ENCODE measurements at places on chromosomes 1 and 21.

- no peak for DNase-seq
Observed at GRCh38 chr1:243792891-243793290, 57.2 kb downstream of the AKT3 start.

GRCh38 chr1:171828794-171829193 is 12.5 kb upstream of the DNM3 start:
- no peak for DNase-seq

- DNase-seq, result no peak
Observed at GRCh38 chr21:42214921-42215320, 4.0 kb upstream of the ABCG1 start.

- no peak for DNase-seq
Observed at GRCh38 chr1:199735660-199736059, 291.9 kb upstream of the NR5A2 start.

DNA sequence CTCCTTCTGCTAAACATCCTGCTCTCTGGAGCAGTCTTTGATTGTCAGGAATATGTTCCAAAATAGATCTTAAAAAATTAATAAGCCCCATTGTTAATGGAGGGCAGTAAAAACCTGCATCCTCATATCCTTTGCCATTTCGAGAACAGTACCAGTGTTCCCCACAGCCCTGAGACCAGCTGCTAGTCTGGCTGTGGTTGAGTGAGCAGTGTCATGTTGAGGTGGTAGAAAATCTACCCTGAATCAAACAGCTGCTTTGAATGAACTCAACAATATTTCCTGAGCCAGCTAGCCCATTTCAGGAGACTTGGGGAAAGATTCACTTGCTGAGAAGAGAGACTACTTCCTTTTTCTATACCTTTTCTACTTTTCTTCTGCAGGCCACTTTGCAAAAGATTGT is 24.4 kb downstream of the FABP3 start:
- peak; percentile 80 for DNase-seq

GRCh38 chr1:47181955-47182675 is 7.7 kb downstream of the PDZK1IP1 start:
- no peak for DNase-seq

GRCh38 chr1:106861110-106861509 is 195.4 kb upstream of the PRMT6 start:
- no peak for DNase-seq

GRCh38 chr1:30219675-30220074 is 503.7 kb downstream of the MATN1 start:
- DNase-seq, result no peak

- no peak for DNase-seq
Observed at GRCh38 chr1:228753786-228754360, 18.6 kb downstream of the RHOU start.

DNA sequence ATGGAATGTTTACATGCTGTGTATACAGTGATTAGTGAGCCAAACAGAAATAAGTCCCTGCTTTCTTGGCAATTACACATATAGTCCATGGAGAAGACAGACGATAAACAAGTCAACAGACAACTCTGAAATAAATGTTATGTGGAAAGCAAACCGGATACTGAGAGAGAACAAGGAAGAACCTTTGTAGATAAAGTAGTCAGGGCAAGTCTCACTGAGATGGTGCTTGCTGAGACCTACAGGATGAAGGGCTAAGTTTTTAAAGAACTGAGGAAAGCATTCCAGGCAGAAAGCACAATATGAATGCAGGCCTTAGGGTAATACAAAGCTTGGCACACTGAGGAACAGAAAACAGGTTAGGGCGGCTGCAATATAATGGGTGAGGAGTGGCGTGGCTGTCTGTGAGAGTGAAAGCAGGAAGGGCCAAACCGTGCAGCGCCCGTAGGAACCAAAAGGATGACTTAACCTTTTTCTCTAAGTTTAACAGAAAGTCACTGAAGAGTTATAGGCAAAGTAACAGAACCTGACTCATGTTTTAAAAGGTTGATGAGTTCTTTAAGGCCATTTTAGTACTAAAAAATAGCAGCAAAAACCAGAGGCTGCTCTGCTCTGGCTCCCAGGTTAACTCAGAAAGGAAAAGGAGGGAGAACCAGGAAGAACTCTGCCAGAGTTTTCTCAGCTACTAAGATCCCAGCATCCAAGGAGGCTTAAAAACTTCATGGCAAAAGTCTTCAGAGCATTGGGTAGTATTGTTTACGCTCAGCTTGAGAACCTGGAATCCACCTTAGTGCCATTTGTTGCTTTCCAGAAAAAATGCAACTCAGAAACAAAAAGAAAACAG is 8.7 kb upstream of the TTF2 start:
- DNase-seq, result no peak

DNA sequence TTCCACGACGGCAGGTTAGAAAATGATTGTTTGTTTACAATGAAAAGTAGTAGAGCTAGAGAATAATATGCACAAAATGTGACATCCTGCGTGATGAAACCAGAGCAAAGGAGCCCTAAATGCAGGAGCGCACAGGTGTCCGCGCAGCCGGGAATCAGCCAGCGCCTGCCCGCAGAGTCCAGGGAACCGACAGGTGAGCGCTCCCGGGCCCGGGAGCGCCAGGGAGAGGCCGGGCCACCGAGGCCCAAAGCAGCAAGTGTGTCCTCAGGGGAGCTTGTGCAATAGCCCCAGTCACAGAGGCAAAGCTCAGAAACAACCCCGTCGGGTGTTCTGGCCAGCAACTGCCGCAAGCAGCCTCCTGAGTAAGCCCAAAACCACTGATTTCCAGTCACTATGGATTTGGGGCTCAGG is 789 bp upstream of the GALE start:
- no peak for DNase-seq

- no peak for DNase-seq
Observed at GRCh38 chr1:226100436-226101391, 38.2 kb downstream of the H3-3A start.

DNA sequence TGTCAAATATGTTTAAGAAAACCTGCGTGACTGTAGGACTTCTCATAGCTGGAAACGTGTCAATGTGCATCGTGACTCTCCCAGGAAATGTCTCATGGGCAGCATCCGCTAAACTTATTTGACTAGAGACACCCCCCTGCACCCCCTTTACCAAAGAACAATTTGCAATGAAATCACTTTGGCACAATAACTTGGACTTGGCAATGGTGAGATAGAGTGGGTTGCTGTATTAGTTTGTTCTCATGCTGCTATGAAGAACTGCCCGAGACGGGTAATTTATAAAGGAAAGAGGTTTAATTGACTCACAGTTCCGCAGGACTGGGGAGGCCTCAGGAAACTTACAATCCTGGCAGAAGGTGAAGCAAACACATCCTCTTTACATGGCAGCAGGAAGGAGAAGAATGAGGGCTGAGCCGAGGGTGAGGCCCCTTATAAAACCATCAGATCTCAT is 13.8 kb downstream of the CLDN14 start:
- no peak for DNase-seq

DNA sequence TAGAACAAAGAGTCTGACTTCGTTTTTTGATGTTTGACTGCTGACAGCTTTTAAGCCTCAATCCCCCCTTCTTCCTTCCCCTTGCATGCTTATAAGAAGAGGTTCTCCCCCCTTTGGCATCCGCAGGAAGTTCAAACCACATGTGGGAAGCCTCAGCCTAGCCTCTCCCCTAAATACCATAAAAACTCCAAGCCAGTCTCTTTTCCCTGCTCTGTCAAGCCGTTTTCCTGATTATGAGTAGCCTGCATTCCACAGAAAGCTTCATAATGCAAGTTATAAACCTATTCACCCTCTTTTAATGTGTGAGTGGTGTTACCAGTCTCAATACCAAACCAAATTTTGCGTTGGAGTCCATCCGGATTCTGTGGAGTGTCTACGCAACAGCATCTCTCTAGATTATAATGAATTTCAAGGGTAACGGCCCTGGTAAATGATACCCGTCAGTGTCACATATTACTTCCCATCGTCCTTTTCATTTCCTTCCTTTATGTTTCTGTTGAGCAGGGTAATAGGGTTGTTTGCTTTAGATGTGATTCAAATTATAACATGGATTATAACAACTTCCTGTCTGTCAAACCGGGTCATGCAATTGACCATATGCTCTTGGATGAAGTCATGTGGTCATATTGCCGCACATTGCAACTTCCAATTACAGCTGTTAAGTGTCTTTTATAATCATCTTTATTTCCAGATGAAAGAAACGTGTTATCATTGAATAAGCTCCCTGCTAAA is 717.5 kb downstream of the RWDD3 start:
- DNase-seq, result no peak

DNA sequence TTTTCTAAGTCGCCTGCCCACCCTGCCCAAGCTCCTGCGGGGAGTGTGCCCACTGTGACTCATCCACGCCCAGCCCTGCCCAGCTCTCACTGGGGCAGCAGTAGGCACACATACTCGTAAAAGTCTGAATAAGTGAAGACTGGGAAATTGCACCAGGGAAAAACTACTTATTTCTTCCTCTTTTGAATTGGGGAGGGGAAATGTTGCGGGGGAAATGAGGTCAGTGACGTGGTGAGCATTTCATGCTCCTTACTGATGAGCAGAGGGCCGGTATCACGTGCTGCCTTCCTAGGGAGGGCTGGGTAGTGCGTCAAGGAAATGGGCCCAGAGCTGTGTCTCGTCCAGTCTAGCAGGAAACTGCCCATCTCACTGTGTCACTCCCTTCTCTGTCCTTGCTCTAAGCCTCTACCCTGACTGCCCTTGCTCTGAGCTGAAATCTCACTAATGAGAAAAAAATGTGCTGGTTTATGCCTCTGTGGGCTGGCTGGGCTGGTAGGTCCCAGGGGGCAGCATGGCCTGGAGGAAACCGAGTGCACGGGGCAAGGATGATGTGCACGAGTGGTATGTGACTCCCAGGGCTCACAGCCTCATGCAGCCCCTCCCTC is 13.5 kb upstream of the TNFRSF1B start:
- DNase-seq, result peak; percentile 64

DNA sequence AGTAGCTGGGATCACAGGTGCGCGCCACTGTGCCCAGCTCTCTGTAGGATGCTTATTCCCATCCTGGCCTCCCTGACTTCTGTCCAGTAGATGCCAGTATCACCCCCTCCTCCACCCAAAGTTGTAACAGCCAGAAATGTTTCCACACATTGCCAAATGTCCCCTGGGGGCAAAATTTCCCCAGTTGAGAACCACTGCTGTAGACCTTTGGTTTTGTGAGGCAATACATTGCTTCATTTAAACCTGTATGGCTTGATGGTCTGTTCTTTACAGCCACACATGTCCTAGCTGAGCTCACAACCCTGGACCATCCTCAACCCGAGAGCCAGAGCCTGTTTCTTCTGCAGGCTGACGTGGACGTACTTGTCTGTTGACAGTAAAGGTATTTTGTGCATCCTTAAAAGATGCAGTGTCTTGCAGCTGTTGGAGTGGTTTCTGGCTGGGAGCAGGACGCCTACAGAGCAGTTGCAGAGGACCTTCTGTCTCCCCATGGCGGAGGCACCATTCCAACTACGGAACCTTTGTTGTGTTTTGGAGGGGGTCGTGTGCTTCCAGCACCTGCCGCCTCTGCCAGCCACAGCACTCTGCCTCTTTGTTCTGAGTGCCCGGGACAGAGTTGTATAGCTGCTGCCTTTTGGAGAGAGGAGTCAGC is 26.6 kb downstream of the DOP1B start:
- DNase-seq, result no peak

DNA sequence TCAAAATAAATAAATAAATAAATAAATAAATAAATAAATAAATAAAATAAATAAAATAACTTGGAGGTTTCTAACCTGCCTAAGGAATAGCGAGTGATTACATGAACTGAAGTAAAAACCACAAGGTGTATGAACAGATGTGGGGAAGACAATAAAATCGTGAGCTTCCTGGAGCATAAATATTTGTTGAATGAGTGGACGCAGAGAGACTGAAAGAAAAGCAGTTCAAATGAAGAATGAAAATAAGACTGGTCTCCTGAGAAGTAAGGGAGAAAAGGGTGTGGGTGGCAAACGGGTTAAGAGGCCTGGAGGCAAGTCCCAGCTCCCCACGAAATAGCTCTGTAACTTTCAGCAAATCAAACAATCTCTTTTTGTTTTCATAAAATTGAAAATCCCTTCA is 33.6 kb downstream of the CHML start:
- no peak for DNase-seq

GRCh38 chr1:84701376-84701775 is 11.1 kb upstream of the SSX2IP start:
- no peak for DNase-seq

GRCh38 chr1:27979151-27979858 is 19.5 kb downstream of the XKR8 start:
- peak; percentile 76 for DNase-seq

DNA sequence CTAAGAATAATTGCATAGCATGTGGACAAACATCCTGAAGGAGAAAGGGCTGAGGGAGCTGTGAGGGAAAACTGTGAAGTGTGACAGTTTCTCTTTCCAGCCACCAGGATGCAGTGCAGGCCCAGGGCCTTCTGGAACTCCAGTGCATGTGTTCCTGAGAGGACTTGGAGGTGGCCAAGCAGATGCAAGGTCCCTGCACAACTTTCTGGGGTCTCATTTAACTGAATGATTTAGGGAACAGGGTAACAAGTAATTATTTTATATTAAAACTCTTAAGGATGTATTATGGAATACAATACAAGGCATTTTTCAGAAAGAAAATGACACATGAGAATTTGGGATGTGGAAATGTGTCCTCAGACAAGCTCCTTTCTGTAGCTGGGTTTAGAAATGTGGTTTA is 61.2 kb upstream of the MCOLN3 start:
- peak; percentile 44 for DNase-seq

GRCh38 chr1:33502726-33503125 is 30.3 kb downstream of the ZSCAN20 start:
- no peak for DNase-seq

DNA sequence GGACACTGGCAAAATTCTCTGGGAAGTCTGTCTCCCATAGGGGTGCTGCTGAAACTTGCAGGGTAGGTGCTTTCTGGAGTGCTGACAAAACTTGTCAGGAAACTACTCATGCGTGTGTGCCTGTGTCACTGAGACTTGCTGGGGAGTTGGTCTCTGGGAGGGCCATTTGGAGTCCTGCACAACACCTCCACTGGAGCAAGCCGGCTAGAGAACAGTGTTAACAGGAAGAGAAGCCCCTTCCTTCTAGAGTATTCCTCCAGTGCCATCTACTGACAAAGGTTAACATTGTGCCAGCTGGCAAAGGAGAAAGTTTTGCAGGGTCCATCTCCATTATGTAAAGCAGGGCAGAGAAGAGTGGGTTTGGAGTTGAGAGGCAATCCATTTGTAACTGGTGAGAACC is 30.0 kb downstream of the ZMYM4 start:
- peak; percentile 64 for DNase-seq

GRCh38 chr1:2481885-2482284 is 5.8 kb downstream of the PLCH2 start:
- no peak for DNase-seq

DNA sequence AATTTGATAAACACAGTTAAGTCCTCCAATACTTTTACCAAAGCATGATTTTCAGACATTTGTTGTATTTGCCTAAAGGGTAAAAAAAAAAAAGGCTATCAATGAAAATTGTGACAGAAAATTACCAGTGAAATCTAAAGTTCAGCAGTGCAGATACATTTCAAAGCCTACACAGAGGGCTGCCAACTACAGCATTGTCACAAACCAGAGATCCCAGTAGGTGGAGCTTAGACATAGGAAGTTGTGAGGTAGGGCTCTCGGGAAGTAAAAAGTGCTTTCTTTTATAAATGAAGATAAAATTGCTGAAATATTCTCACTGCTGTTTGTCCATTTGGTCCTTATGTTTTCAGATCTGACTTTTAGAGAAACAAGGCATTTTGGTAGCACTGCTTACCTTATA is 123.0 kb downstream of the DYRK1A start:
- DNase-seq, result no peak

GRCh38 chr1:30867537-30867936 is 41.0 kb downstream of the SDC3 start:
- DNase-seq, result no peak

All from NAMALWA (cell line).